ENCODE measurements at places on chromosomes 7 and 10.

DNA sequence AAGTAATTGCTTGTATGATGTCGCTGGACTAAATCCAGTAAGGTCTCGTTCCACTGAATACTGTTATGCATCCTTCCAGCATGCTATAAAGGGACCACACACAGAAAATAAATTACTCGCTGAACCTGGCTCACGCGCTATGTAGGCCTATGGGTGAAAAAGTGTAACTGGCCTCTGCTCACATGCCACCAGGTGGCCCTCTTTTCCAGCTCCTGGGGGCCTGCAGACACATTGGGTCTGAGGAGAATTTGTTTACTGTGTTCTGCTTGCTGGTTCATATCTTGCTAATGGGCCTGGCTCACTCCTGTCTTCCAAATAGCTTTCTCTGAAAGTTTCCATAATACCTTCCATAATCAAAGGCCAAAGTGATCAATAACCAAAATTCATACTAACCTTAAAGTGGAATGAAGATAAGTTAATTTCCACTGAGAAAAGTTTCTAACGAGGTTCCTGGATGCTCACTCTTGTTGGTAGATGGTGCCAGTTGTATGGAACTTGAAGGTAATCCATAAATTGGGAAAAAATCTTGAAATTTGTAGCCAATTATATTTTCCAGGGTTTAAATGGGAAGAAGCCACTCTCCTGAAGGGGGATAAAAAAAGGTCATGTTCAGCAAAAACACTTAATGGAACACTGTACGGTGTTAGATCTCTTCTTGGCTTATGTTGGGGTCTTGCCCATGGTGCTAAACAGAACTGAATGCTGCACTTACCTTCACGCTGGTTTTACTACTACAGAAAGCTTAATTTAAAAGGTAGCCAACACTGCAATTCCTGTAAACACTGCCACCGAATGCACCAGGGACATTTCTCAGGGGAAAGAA, 27.0 kb upstream of the ZPBP start:
- no peak for DNase-seq

GRCh38 chr7:117686311-117686935, 186.8 kb downstream of the CTTNBP2 start:
- DNase-seq: no peak

DNA sequence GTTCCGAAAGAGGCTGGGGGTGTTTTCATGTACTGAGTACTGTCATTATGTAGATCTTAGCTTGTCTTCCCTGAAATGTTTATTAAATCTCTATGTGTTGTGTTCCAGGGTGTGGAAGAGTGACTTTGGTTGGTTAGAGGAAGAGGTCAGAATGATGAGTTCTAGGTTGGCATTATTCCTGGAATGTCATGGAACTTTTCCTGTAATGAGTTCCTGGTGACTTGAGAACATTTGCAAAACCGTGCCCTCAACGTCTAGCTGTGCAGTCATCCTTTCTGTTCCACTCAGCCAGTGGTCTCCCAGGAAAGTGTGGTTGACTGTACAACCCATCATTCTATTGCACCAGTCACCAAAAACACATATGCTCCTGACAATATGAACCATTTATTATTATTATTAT, 129.6 kb downstream of the BICC1 start:
- DNase-seq: peak; percentile 84

DNA sequence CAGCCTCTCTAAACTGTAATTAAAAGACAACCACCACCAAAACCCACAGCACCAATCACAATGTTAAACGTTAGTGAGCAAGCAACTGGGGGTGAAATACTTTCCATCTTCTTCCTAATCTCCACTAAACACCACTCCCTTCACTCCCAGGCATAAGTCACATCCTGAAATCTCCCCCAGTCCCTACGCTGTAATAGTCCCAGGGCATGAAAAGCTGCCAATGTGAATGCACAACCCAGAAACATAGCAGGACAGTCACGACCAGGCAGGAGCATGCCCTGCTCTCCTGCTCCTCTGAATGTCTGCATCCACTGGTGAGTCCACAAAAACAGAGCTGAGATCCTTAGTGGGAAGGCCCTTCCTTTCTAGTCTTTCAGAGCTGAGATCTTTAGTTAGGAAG, 288.9 kb downstream of the PARD3 start:
- no peak for DNase-seq

DNA sequence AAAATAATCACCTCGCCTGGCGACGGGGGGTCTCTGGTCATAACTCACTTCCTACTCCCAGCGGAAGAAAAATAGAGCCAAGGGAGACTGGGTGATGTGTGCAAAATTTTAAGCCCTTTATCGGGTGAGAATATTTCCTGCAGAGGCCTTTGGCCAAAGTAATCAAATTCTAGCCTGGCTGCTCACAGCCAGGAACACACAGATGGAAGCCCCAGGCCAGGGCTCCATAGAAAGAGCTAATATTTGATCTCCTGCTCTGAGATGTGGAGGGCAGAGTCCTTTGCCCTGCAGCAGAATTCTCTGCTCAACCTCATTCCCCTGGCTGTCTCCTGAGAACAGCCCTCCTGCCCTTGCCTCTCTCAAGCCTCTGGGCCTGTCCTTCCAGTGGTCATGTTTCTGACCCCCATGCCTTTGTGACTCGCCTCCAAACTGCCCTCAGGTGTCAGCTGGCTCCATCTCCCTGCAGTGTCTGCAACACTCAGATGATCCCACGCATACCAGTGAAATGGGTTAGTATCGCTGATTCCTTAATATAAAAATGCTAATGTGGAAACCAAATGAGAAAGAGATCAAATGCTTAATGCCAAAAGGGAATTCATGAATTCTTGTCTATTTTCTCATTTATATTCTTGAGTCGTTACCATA, 34.5 kb downstream of the FRMD4A start:
- no peak for DNase-seq

DNA sequence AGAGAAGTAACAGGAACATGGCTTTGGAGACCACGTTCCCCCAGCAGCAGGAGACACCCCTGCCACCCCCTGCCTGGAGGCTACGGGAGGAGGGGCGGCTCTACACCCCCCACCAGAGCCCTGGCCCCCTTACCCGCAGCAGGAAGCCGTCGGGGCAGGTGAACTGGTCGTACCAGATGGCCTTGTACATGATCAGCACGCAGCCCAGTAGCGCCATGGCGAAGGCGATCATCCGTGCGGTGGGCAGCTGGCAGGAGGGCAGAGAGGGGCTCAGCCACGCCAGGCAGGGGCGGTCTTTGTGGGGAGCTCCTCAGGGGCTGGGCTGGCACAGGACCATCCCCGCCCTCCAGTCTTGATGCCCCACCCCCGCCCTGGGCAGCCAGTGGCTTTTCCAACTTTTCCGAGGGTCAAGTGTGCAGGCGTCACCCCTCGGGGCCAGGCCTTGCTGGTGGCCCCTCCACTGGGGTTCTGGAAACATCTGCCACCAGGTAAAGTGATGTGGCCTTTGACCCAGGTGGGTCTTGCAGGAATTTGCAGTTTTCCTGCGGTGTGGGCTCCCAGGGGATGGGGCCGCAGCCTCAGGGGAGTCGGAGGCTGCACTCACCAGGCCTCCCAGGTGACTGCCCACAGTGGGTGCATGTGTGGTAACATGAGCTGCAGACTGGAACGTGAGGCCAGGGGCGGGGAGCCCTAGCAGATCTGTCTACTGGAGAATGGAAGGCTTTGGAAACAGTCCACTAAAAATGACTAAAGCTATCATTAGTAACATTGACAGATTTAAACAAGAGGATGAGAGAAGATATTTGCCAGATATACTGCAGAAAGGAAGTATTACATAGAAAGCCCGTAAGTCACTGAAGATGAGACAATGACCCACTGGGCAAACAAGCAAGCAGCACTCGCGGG, 9.7 kb downstream of the CALY start:
- DNase-seq: no peak

- no peak for DNase-seq
Observed at GRCh38 chr10:101388676-101389276, 34.8 kb downstream of the BTRC start.

DNA sequence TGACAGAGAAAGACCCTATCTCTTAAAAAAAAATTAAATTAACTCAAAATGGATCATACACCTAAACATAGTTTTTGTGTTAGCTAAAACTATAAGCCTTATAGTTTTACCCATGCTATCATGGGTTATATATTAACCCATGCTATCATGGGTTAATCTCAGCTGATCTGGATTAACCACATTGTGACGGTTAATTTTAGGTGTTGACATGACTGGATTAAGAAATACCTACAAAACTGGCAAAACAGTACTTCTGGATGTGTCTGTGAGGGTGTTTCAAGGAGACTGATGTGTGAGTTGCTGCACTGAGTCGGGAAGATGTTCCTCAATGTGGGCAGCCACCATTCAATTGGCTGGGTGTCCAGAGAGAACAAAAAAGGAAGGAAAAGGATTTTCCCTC, 44.3 kb upstream of the FXYD4 start:
- no peak for DNase-seq

DNA sequence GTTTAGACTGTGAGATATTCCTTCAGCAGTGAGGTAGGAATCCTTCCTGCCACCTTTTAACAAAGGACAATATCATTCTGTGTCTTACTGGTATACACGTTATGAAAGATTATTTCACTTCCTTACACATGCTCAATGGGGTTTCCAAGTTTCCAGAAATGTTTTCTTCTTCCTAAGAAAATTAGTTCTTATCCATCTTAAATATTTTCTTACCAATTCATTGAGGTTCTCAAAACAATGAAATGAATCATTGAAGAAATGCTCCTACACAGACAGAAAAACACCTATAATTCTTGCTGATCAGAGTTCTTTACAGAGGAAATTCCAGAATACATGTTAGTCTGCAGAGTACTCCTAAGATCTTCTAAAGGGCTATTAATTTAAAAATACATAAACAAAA, 51.4 kb upstream of the SEC61G start:
- no peak for DNase-seq

DNA sequence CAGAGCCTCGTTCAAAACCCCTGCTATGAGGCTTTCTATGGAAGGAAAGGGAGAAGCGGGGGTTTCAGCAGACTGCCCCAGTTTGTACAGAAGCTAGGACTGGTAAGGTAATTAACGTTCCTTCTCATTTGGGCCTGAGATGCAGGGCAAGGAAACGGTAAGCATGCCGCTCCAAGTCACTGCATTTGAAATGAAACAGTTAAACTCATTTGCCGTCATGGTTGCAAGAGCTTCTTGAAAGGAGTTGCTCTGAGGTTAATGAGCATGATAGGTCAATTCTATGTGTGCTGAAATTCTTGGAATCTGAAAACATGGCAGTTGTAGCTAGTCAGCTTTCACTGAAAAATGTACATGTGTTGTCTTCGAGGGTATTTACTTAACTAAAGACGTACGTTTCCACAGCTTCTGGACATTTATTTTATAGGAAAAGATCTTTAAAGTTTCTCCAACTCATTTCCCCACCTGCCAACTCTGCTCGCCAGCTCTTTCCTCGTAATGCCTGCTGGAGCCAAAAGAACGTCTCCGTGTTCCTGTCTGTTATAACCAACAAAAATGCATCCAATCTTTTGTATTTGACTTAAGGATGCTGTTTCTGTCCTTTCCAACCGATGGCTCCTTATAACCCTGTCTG, 73.3 kb downstream of the ADAM12 start:
- no peak for DNase-seq

DNA sequence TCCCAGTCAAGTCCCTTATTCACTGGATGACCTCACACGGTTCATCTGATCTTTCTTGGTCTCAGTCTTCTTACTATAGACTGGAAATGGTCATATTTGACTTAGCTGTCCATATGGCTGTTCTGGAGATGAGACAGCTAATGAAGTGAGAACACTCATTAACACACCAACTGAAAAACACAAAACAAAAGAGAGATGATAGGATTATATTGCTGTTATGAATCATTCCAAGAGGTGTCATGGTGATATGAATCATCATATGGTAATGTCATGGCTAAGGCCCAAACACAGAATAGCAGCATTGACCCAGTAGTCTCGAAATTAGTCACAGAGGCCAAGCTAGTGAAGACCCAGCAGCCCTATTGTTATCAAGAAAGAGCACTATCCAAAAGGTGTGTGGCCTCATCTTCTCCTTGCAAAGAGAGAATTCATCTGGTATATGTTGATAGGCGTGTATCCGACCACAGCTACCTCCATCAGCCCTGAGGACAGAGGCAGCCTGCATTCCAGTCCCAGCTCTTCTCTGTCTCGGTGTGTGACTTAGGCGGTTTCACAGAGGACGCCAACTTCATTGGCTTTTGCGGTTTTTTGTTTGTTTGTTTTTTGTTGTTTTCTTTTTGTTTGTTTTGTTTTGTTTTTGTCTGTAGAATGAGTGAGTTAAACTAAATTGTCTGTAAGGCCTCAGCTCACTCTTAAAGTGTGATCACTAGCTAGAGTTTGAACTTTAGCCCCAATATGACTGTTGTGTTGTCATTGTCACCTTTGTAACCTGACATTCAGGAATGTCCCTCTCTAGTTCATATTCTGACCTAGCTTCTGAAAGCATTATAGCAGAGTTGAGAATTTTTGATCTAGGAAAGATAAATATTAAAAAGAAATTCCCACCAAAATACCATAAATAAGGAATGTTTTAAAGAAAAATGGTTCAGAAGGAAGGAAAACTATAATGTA, 97.4 kb upstream of the PDCD4 start:
- peak; percentile 58 for DNase-seq

DNA sequence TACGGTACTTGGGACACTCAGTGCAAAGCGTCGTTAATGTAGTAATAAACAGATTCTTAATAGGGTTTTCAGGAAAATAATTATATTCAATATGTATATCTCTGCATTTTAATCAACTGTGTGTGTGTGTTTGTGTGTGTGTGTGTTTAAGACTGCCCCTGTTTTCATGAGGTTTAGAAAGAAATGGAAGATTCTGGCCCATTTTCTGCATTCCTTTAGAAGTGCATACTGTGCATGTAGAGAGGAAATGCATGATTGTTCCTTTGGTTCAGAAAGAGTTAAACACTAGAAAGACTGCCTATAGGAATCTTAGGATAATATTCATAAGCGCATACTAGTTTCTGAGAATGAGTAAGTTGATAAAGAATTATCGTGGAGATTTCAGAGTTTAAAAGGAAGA, 975 bp downstream of the CNTNAP2 start:
- no peak for DNase-seq

DNA sequence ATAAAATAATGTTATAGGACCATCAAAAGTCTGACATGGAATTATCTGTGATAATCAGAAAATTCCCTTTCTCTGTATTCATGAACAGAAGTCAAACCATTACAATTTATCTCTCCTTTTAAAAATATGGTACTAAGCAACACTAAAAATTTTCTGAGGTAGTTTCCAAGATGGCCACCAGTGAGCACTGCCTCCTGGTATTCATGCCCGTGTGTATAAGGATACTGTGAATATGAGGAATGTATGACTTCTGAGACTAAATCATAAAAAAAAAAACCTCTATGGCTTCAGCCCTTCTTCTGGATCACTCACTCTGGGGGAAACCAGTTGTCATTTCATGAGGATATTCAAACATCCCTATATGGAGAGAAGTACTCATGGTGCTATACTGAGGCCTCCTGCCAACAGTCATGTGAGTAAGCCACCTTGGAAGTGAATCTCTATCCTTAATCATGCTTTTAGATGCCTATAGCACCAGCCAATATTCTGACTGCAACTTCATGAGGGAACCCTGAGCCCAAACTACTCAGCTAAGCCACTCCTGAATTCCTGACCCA, 41.1 kb downstream of the SIRT1 start:
- DNase-seq: peak; percentile 75

DNA sequence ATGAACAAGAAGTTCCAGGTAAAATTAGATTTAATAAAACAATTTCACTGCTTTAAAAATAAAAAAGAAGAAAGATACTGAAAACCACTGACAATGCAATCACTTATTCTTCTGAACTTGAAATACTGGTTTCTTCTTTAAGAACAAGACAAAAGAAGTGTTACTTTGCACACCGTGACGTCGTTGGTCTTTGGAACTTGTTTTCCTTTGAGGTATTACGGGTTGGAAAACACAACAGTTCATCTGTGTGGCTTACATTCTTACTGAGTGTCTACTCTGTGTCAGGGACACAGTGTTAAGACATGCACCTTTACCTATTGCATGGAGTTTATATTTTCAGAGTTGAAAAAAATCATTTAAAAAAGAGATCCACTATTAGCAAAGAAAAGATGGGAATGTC, 41.3 kb upstream of the UCN3 start:
- DNase-seq: no peak
